ENCODE measurements at places on chromosomes 5 and 9. TPM values are rescaled to one million over a fixed set of nuclear protein-coding genes. Genes with fewer than 3 reads are reported as not detected.

GRCh38 chr5:75050415-75050814 lies 1.9 kb downstream of the GCNT4 start:
- peaks cover 10% of the 10 kb centered on the region for H3K27me3 ChIP-seq
- H3K27ac ChIP-seq = no peak overlapping the region
- H3K4me1 ChIP-seq = peaks cover 74% of the 10 kb centered on the region
- DNase-seq = no peak
- H3K36me3 ChIP-seq = peaks cover 8% of the 10 kb centered on the region
- H3K4me3 ChIP-seq = peak overlapping the region; percentile 35

Gene ACOT12
- total RNA-seq = not detected

Gene ANKRD20A1
- total RNA-seq = 1.9 TPM

GRCh38 chr5:175548626-175549311 lies 70.4 kb downstream of the SFXN1 start:
- peaks cover under 1% of the 10 kb centered on the region for H3K4me1 ChIP-seq
- no peak for DNase-seq
- peaks cover 18% of the 10 kb centered on the region for H3K27me3 ChIP-seq
- no peaks in the 10 kb centered on the region for H3K36me3 ChIP-seq

GRCh38 chr9:134434894-134435506 lies 108.7 kb downstream of the RXRA start:
- no peak for DNase-seq
- no peaks in the 10 kb centered on the region for H3K27me3 ChIP-seq
- H3K4me1 ChIP-seq = no peaks in the 10 kb centered on the region
- no peak overlapping the region for H3K27ac ChIP-seq

Gene TMEM171
- not detected for total RNA-seq

Measured in activated T-helper 1 cell treated with anti-CD3 and anti-CD28 coated beads, Interleukin-12 subunit alpha, Interleukin-12 subunit beta, Interleukin-2, Interleukin-4 antibody, amounts not matched to agents 30 ng/mL and 10 ng/mL and 1 ng/mL, durations not matched to agents 14 hours and 24 hours and 36 hours (primary cell).